ENCODE measurements at places on chromosomes 1 and 21.

DNA sequence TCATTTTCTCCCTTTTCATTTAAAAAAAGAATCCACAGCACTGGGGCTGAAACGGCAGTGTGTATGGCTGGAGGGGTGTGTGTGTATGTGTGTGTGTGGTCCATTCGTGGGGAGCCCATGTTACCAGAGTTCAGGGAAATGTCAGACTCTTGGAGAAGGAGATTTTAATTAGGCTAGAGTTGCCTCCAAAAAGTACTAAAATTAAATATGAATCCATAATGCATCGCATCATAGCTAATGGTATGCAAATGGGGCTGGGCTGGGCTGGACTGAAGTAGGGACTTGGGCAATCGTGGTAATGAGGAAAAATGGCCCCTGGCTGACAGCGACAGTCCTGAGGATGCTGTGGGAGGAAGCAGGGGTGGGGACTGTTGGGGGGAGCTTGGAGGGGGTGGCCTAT, 24.8 kb downstream of the GRIK3 start:
- no peak for DNase-seq

- no peak for DNase-seq
These were observed 153.3 kb downstream of the NR5A2 start for GRCh38 chr1:200180821-200181220.

DNA sequence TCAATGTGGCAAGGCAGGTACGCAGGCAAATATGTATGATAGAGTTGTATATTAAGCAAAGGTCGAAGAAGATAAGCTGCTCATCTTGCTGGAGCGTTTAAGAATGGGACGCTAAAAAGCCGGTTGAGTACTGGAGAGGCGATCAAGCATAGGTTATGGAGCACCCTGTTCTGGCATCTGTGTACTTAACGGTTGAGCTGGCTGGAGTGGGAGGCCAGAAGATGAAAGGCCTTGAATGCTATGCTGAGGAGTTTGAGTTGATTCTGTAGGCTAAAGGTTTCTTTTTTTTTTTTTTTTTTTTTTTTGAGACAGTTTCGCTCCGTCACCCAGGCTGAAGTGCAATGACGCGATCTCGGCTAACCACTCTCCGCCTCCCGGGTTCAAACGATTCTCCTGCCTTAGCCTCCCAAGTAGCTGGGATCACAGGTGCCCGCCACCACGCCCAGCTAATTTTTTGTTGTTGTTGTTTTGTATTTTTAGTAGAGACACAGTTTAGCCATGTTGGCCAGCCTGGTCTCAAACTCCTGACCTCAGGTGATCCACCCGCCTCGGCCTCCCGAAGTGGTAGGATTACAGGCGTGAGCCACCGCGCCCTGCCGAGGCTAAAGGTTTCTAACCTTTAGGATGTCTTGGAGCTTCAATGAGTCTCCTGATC, 850 bp upstream of the KHDC4 start:
- no peak for DNase-seq

DNA sequence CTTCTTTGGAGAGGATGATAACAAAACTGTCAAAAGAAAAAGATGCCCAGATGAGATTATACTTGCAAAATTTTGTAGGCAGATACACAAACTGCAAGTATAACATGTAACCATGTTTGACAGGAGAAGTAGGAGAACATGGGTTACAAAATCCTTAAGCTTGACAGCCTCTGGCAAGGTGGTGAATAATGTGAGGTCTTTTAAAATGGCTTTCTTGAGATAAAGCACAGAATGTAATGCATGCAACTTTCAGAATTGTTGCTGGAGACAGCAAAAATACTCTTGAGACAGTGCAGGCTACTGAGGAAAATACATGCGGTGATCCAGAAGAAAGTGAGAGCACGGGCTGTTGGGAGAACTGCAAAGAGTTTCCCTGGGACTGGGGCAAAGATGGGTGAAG, 24.7 kb downstream of the DNAJC6 start:
- DNase-seq: no peak

DNA sequence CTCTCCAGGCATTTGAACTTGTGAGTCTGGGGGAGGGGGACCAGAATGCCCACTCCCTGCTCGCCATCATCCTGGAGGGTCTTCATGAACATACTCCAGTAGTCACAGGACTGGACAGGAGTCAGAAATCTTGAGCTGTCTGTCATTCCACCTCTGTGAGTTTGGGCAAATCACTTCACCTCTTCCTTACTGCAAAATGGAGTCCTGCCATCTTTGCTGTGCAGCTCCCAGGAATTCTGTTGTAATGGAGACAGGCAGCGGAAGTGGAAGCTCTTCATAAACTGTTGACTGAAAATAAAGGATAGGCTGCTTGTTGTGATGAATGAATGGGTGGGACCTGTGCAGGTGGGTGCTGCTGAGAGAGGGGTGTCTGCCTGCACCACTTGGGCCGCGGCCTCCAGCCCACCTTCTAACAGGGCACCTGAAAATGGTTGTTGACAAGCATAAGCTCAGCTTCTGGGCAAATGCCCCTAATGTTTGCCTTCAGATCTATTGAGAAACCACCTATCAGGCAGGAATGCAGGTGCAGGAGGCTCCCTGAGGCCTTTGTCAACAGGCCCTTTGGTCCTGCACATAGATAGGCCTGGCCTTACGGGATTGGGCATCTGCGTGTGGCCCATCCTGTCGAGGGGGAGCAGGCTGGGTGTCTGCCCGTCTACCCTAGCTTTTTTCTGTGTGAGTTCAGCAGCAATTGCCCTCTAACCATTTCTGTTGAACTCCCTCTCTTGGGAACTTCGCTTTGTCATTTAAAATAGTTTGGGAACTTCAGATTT, 321.0 kb downstream of the RPS6KC1 start:
- no peak for DNase-seq

- DNase-seq: peak; percentile 92
These were observed 21.9 kb upstream of the MORC3 start for GRCh38 chr21:36297938-36298572.

GRCh38 chr1:185477638-185478580, 160.9 kb upstream of the IVNS1ABP start:
- DNase-seq: no peak

DNA sequence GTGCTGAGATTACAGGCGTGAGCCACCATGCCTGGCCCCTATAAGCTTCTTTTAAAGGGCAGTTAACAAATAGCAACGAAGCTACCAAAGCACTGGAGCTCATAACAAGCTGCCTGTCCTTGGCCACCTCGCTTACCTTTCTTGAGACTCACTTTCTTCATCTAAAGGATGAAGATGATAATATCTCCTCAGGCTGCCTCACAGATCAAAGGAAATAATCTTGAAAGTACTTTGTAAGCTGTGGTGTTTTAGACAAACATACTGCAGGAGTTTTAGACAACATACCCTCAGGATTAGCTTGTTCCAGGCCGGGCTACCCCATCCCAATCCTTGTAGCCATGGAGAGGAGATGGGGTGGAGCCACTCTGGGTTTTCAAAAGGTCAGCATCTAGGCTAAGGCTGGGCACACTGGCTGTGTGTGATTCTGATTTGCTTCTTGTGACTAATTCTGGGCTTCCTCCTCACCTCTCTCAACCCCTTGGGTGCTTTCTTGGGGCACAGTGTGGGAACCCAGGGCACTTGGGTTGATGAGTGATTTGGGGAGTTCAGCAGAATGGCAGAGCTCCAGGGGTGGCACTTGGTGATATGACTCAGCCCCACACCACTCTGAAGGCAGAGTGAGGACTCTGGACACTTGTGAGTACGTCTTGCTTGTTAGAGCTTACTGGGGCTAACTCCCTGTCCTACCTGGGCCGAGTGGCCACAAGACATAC, 5.2 kb downstream of the GPR25 start:
- DNase-seq: no peak

DNA sequence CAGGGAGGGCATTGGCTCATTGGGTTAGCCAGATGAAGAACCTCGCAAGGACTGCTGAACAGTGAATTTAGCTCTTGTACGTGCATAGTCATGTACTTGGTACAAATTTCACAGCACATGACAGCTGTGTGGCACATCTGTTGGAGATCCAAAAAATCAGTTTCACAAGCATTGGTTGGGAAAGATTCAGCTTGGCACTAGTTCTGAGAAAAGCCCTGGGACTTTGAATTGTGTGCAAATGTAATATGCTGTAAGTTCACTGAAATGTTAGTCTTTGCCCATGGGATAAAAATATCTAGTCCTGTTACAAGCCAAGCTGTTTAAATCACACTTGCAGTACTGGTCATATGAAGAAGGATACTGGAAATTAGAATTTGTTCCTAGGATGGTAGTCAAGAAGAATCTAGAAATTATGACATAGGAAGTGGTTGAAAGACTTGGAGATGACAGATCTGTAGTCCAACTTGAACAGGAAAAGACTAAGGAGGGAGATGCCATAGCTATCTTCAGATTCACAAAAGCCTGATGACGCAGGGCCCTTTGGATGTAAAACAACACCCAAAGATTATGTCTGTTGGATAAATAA, 19.2 kb downstream of the LAMC2 start:
- DNase-seq: no peak

- no peak for DNase-seq
These were observed 123.4 kb downstream of the POU2F1 start for GRCh38 chr1:167344112-167344511.

DNA sequence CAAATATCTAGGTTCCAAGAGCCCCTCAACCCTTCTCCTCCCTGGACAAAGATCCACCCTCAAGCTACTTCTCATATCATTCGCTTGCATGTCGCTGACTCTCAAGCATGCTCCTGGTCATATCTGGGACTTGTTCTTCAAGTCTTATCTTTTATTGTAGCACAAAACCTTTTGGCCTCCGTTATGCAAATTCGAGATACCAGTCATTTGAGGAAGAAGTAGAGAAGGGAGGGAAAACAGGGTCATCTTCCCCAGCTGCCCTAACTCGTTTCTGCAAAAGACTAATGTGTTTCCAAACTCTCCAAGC, 63.8 kb upstream of the ETS2 start:
- DNase-seq: no peak

Measured in B cell (primary cell).